ENCODE measurements at places on chromosomes 2 and 18.

DNA sequence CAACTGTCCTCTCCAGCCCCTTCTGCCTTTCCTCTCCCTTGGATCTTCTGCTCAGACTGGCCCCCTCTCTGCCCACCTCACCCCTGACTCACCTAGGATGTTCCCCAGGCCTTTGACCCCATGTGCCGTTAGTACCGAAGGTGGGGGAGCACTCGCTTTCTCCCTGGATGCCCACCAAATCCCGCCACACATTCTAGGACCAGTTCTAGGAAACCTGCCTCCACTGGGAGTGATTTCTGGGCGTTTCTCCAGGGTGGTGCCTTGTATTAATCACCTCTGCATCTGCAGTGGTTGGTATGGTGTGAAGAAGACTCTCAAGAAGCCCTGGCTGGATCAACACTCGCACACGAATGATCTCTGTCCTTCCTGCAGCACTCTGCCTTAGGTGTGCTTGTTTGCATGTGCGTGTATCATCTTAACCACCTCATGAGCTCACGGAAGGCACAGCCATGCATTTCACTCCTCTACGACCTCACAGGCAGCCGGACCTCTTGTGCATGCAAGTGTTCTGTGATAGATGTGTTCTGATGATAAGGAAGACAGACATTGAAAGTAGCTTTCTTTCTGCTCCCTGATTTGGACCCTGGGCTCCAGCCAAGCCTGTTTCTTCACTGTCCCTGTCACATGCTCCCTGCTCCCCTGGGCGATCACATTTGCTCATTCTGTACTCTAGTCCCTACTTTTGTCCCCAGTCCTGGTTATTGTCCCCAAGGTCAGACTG, 69.4 kb downstream of the LIPG start:
- no peak for DNase-seq

GRCh38 chr18:47724186-47724975, 206.1 kb downstream of the SMAD2 start:
- no peak for DNase-seq

DNA sequence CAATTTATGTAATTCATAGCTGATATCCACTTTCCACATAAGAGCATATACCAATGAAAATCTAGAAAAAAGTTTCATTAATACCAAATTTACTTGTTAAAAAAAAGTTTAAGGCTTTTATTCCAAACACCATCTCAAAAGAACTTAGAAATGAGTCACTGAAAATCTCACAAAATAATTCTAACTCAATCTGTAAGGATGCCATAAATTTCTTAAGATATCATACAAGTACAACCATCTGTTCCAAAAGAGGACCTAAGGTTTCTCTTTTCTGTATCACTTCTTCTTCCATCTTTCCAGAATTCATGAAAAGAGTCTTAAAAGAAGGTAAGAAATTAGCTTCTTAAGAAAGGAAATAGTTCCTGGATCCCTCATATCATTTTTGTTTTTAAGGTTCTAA, 60.4 kb downstream of the TRIP12 start:
- DNase-seq: no peak

GRCh38 chr18:45625596-45625995, 10.3 kb downstream of the SLC14A2 start:
- DNase-seq: no peak

- no peak for DNase-seq
Observed at GRCh38 chr18:55455938-55456337, 132.1 kb downstream of the TCF4 start.

- DNase-seq: no peak
Observed at GRCh38 chr2:27231921-27232320, 14.8 kb downstream of the CAD start.

GRCh38 chr2:41890341-41890740, 157.5 kb upstream of the PKDCC start:
- DNase-seq: no peak

- no peak for DNase-seq
Observed at GRCh38 chr2:27007416-27008374, 25.1 kb upstream of the TMEM214 start.

- no peak for DNase-seq
Observed at GRCh38 chr18:34003687-34004086, 221.0 kb downstream of the NOL4 start.

GRCh38 chr2:226699321-226699720, 100.3 kb downstream of the IRS1 start:
- DNase-seq: no peak

DNA sequence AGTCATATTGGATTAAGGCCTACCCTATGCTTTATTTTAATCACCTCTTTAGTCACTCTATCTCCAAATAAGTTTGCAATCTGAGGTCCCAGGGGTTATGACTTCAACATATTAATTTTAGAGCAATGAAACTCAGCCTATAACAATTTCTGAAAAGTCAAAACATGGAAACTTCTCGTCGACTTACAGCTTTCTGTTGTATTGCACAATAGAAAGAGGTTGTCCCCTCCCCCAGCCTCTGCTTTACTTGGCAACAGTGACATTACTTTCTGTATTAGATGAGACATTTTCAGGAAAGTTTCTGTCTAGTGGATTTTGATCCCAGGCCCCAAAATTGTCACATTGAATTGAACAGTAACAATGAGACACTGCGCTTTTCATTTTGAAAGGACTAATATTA, 326.4 kb downstream of the THSD7B start:
- no peak for DNase-seq

GRCh38 chr2:174974131-174974530, 31.1 kb downstream of the CHN1 start:
- no peak for DNase-seq

Data from activated CD4-positive, alpha-beta T cell treated with anti-CD3 and anti-CD28 coated beads, Interleukin-2, amount 10 ng/mL, durations not matched to agents 24 days and 14 days (primary cell).